ENCODE measurements at places on chromosomes 3 and 15.
A peak's percentile ranks its signal among the peaks of the same experiment; 100 is the strongest.

DNA sequence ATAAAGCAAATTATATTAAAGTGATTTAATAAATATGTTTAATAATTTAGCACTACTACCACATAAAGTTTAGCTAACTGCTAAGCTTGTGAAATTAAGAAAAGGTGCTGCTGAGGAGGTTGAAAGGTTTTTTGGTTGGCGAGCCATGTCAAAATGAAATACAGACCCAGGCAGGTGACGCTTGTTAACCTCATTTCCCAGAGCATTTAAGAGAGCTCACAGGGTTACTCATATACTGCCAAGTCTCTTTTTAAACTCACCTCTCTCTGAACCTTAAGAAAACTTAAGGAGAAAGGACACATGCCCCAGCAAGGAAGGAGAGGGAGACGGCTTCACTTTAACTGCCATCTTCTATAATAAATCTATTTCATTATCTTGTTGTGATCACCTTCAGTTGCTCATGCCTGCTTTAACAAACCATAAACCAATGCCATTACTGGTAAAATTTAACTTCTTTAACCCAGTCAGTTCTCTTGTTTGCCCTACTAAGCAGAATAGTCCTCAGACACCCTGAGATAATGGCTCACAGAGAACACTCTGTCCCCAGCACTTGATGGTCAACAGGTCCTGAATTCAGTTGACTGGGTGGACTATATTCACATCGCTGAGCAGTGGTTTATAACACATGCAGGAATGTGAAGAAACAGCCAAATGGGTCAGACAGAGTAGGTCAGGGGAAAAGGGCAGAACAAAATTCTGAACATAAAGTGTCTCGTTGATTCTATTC lies 540.1 kb downstream of the UNC13C start:
- DNase-seq, result no peak

GRCh38 chr3:197961582-197961945 lies 1.5 kb downstream of the LMLN start:
- no peak for DNase-seq

GRCh38 chr3:72391659-72392058 lies 456.6 kb downstream of the SHQ1 start:
- no peak for DNase-seq

GRCh38 chr3:48436855-48437254 lies 3.1 kb downstream of the CCDC51 start:
- DNase-seq, result no peak

DNA sequence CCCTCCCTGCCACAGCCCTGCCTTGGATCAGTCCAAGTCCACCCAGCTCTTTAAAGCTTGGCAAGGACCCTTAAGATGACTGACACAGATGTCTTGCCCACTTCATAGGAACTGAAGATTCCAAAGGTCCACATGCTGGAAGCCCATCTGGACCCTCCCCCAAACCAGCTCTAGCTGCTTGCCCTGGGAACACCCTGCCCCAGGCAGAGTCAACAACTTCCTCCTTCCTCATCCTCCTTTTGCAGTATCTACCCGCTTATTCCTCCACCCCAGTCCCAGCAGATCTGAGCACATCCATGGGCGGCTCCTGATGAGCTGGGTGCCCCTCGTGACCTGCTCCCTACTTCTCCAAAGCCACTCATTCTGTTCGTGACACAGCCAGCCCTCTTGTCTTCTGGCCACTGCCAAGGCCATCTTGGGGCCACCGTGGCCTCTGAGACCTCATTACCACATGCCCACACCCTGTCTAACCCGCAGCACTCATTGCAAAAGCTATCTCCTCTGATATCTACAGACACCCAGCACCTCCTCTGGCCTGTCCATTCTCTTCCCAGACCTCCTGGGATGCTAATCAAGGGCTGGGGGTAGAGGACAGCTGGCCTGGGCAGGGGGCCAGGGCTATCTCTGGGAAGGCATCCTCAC lies 2.0 kb upstream of the PFKFB4 start:
- no peak for DNase-seq

DNA sequence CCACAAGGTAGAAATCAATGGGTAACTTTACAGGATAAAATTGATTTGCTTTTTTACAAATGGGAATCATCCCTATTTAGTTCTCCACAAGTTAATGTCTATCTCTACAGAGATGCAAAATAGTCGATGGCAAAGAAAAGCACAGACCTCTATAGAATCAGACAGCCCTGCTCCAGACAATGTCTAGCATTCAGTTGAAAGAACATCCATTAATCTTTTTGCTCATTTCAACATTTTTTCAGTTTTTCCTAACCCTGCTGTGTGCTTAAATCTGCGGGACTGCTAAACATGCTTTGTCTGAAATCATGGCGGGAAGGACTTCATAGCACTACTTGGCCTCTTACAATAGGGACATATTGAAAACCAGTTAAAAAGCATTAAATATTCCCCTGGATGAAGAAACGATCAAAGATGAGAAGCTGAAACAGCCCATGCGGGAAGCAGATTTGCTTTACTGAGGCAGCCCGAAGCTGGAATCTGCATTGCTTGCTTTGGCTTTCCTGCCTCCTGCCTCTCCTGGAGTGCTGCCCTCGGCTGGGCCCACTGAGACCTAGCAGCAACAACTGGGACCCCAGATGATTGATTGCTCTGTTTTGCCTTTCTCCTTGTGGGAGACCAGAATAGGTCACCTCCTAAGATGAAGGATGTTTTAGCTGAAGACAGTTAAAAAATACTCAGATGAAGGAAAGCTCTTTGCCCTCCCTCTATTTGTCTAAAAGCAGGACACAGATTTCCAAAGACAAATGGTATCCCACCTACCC lies 38.5 kb upstream of the RASGRP1 start:
- no peak for DNase-seq

- DNase-seq, result no peak
Observed at GRCh38 chr15:51313074-51313393, 25.4 kb downstream of the CYP19A1 start.

- no peak for DNase-seq
Observed at GRCh38 chr15:69795601-69796000, 302.1 kb downstream of the TLE3 start.

GRCh38 chr3:5092018-5092417 lies 30.1 kb upstream of the ARL8B start:
- DNase-seq, result no peak

DNA sequence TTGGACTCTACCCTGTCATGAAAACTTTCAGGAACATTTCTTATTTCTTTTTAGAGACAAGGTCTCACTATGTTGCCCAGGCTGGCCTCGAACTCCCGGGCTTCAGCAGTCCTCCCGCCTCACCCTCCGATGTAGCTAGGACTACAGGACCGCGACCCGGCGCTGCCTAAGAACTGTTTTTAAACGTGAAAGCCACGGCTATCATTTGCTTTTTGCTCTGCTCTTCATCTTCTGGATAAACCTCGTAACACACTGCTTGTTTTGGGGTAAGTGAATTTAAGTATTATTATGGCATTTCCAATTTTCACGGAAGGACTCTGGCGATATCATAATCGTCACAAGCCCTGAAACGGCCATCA lies 14.3 kb upstream of the CCNL1 start:
- DNase-seq, result no peak

GRCh38 chr3:132405609-132406299 lies 11.5 kb upstream of the DNAJC13 start:
- no peak for DNase-seq

GRCh38 chr15:59104602-59104911 lies 389 bp upstream of the CCNB2 start:
- no peak for DNase-seq

DNA sequence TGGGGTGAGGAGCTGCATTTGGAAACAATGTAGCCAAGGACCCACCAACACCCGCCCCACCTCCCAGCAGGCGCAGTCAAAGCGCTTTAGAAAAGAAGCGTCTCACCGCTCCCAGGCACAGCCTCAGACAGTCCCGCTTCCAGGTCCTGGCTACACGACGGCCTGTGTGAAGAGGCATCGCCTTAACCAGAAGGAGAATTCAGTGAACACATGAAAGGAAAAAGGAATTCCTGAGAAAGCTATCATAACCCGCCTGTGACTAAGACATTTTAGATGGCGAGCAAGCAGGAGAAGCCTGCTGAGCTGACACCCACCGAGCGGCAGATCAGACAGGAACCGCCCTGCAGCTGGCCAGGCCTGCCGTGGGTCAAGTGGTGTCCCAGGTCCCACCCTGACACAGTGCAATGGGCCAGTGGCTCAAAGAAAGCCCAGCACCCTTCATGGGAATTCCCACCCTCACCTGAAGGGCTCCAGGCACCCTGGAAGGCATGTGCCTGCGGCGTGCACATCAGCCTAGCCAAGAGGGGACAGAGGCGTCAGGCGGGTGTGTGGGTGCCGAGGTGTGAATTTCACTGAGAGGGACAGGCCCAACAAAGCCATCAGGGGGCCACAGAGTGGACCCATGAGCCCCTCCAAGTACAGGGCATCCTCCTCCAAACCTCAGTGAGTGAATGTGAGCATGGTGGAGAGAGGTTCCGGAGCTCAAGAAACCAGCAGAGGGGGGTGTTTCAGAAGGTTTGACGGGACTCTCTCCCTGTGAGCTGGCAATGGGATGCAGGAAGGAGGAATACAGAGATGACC lies 144.8 kb downstream of the NSMCE3 start:
- no peak for DNase-seq

DNA sequence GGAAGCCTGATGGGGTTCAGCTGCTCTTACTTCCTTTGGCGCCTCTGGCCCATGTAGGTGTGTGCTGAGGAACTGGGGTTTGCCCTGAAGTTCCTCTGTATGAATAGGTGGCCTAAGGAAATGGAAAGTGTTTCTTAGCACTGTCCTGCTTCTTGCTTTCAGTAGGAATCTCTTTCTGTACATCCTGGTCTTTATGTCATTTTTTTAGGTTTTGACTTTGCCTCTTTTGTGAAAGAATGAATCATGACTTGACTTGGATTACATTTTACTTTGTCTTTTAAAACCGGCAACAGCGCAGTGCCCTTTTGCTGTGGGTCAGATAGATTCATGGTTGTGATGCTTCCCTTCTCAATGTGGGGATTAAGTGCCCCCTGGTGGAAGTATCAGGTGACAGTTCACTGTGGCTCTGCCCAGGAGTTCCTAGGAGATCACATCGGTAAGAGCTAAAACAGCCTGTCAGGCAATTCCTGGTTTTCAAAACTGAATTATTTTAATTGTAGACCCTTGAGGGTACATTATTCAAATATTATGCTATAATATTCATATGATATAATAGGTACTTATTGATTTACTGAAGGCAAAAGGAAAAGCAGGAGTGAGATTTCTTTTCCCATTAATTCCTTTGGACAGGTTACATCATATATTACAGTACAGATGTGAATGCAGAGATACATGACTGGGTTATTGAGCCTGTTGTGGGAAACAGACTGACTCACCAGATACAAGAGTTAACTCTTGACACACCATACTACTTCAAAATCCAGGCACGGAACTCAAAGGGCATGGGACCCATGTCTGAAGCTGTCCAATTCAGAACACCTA lies 95.4 kb downstream of the HCN4 start:
- DNase-seq, result peak; percentile 6

DNA sequence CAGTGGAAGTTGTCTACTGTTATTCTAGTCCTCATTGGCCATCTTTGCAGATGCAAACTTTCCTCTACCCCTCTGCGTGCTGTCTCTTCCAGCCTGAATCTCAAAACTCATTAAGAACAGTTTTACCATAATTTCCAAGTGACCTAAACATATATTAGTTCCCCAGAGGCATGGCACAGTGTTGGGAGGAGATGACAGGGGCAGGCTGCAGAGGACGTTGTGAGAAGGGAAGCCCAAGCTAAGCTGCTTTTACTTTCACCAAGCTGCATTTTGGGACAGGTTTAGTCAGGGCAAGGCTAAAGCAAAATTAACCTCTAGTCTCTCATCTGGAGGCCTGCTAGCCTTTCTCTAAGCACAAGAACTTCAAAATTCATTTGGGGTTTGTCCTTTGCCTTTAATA lies 318.6 kb upstream of the SATB1 start:
- peak; percentile 37 for DNase-seq

GRCh38 chr3:139096670-139097069 lies 52.0 kb upstream of the PRR23C start:
- no peak for DNase-seq

DNA sequence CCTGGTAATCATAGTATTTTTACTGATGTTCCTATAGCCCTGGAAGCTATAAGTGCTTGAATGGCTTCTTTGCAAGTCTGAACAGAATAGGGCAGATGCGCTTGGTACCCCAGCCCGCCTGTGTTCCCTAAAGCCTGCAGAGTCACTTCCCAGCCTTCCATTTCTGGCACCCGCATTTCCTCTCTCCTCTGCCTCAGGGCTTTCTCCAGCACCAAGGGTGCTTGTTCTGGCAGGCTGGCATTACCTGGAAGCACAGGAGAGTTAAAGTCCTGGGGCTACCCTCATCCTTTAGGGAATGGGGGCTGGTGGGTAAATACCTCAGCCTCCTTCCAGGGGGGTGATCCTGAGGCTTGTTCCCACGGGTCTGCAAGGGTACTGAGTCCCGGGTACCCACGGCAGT lies 7.4 kb upstream of the CHRNA3 start:
- DNase-seq, result no peak

- DNase-seq, result no peak
Observed at GRCh38 chr3:22951910-22952309, 251.2 kb upstream of the UBE2E2 start.

- no peak for DNase-seq
Observed at GRCh38 chr15:66864871-66865281, 162.8 kb downstream of the SMAD6 start.

- DNase-seq, result no peak
Observed at GRCh38 chr3:57226176-57226575, 1.4 kb upstream of the APPL1 start.

- DNase-seq, result no peak
Observed at GRCh38 chr3:23103764-23104163, 99.4 kb upstream of the UBE2E2 start.

- no peak for DNase-seq
Observed at GRCh38 chr3:50637011-50637410, 20.1 kb downstream of the MAPKAPK3 start.

DNA sequence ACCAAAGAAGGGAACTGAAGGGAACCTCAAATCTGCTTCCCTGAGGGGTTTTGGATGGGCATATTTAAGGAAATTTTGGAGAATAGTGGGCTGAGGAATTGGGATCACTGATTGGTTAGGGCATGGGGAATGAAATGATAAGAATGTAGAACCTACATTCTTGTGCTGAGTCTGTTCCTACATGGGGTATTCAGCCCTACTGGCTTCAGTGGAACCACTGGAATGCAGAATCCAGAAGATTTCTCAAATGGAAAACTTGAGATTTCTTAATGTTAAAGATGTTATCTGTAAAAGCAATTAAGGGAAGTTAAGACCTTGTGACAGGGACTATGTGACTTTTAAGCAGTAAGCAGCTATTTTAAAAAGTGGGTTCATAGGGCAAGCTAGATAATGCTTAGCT lies 1062.4 kb downstream of the AGBL1 start:
- DNase-seq, result no peak

DNA sequence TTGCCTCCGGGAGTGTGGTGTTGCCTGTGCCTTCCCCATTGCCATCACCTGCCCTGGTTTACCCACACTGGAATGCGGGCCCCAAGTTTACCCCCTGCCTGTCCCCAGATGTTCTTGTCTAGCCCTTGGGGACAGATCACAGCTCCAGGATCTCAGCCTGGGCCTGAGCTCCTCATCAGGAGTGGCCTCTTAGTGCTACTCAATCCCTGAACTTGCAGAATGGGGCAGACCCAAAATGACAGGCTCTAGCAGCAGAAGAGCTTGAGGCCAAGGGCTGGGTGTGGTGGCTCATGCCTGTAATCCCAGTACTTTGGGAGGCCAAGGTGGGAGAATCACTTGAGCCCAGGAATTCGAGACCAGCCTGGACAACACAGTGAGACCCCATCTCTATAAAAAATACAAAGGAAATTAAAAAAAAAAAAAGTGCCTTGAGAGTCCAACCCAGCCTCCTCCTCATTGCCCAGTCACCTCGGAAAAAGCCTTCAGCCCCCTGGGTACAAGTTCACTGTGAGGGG lies 3.8 kb downstream of the CHAC1 start:
- no peak for DNase-seq

GRCh38 chr15:25875566-25875965 lies 12.4 kb upstream of the ATP10A start:
- no peak for DNase-seq

All from T-cell (primary cell).